ENCODE measurements at places on chromosomes 6 and 20.
A peak's percentile ranks its signal among the peaks of the same experiment; 100 is the strongest.

DNA sequence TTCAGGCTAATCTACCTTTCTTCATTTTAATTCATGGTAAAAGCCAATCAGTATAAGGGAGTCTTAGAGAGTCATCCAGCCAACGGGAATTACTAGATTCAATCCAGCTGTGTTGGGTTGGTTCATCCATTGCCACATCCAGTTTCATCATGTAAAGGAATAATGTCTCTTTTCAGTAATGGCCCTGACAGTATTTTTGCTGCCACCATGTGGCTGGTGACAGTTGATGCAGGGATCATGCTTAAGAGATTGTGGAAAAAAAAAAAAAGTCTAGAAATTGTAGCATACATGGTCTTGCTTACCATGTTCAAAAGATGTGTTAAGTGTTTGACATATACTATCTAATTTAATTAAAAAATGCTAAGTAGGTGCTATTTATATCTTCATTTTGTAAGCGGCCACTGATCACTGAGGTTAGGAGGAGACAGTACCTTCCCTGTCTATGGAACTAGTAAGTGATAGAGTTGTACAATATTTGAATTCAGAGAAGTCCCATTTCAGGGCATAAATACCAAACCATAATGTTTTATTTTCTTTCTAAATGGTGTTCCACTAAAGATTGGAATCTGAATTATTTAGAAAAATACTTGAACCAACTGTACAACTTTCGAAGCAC is 135.9 kb downstream of the KHDRBS2 start:
- DNase-seq: peak; percentile 9

DNA sequence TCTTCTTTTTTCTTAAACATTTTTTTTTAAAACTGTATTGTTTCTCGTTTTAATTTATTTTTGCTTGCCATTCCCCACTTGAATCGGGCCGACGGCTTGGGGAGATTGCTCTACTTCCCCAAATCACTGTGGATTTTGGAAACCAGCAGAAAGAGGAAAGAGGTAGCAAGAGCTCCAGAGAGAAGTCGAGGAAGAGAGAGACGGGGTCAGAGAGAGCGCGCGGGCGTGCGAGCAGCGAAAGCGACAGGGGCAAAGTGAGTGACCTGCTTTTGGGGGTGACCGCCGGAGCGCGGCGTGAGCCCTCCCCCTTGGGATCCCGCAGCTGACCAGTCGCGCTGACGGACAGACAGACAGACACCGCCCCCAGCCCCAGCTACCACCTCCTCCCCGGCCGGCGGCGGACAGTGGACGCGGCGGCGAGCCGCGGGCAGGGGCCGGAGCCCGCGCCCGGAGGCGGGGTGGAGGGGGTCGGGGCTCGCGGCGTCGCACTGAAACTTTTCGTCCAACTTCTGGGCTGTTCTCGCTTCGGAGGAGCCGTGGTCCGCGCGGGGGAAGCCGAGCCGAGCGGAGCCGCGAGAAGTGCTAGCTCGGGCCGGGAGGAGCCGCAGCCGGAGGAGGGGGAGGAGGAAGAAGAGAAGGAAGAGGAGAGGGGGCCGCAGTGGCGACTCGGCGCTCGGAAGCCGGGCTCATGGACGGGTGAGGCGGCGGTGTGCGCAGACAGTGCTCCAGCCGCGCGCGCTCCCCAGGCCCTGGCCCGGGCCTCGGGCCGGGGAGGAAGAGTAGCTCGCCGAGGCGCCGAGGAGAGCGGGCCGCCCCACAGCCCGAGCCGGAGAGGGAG is 580 bp downstream of the VEGFA start:
- peak; percentile 67 for DNase-seq

- no peak for DNase-seq
These were observed 142.3 kb downstream of the TBXT start for GRCh38 chr6:166025149-166025898.

- no peak for DNase-seq
These were observed 1172.2 kb upstream of the CITED2 start for GRCh38 chr6:140546640-140547039.

DNA sequence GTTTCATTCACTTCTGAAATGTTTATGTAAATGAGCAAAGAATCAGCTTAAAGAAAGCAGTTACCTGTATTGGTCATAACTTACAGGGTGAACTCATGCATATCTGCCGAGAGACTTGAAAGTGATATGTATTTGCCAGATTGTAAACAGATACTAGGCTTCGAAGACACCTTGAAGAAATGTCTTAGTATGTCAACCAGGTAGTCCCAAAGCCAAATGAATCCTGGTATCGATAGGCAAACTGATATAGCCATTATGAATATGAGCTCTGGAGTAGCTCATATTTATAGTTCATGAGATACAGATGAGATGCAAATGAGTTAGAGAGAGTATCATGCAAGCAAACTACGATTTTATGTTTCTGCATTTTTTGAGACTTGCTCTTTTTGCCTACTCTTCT is 55.8 kb downstream of the RNF182 start:
- DNase-seq: no peak

DNA sequence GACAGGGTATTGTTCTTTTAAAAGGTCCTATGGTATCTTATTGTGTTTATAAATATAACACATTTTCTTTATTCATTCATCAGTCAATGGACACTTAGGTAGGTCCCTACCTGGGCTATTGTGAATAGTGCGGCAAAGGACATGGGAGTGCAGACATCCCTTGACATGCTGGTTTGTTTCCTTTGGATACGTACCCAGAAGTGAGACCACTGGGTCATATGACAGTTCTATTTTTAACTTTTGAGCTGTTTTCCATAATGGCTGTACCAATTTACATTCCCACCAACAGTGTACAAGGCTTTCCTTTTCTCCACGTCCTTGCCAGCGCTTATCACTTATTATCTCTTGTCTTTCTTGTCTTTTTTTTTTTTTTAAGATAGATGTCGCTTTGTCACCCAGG is 627.5 kb downstream of the PRKN start:
- no peak for DNase-seq

DNA sequence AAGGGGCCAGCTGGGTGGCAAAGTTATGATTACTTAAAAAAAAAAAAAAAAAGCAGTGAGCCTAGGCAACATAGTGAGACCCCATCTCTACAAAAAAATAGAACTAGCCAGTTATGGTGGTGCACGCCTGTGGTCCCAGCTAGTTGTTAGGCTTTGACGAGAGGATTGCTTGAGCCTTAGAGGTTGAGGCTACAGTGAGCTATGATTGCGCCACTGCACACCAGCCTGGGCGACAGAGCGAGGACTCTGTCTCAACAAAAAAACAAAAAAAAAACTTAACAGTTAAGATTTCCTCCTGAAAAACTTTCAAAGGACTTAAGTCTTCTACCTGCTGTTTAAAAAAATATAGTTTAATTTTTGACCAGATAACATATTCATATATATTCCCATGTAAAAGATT is 2.4 kb downstream of the GTSF1L start:
- no peak for DNase-seq

GRCh38 chr6:159713984-159714383 is 13.3 kb upstream of the WTAP start:
- no peak for DNase-seq

GRCh38 chr6:30101444-30102413 is 11.2 kb downstream of the TRIM31 start:
- DNase-seq: no peak

GRCh38 chr6:135170849-135171248 is 10.3 kb upstream of the MYB start:
- no peak for DNase-seq

- no peak for DNase-seq
These were observed 4.8 kb downstream of the FBXO30 start for GRCh38 chr6:145809785-145810184.

DNA sequence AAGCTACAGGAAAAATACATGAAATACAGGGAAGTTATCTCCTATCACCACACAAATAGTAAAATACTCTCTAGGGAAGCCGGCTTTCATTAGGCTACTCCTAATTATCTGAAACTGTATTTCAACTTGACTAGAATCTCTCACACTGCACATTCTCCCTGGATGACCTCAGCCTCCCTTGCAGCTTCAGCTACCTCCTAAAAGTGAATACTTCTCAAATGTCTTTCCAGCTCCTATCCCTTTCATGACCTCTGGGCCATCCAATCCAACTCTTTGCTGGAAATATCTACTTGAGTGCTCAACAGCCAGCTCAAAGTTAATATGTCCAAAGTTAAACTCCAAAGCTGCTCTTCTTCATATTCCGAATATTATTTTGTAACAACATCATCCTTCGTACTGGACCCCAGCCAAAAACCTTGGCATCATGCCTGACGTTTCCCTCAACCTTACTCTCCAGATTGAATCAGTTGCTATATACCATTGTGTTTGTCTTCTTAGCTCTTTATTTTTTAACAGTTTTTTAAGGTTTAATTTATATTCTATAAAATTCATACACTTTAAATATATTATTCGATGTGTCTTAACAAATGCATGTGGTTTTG is 29.4 kb upstream of the KIF6 start:
- DNase-seq: no peak

DNA sequence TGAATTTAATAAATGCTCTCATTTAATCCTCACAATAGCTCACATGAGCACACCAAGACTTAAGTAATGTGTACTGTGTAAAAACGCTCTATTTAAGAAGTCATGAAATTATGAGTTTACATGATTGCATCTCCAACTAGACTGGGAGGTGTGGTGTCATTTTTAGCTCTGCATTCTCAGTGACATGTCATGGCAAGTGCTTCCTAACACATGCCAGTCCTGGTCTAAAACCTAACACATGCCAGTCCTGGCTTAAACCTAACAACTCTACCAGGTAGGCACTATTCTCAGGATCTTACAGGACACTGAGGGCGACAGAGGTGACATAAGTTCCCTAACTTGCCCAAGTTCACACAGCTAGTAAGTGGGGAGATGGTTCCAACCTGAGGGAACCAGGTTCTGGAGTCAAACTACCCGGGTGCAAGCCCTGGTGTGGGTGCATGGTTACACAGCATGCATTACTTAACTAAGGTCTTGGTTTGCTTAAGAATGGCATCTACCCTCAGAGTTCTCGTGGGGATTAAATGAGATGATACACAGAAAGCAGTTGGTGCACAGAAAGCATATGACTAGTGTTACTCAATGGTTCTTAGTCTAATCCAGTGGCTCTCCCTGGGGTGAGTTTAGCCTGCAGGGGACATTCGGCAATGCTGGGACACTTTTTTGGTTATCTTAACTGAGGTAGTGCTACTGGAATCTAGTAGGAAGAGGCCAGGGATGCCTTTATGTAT is 14.7 kb downstream of the CLDN20 start:
- no peak for DNase-seq

DNA sequence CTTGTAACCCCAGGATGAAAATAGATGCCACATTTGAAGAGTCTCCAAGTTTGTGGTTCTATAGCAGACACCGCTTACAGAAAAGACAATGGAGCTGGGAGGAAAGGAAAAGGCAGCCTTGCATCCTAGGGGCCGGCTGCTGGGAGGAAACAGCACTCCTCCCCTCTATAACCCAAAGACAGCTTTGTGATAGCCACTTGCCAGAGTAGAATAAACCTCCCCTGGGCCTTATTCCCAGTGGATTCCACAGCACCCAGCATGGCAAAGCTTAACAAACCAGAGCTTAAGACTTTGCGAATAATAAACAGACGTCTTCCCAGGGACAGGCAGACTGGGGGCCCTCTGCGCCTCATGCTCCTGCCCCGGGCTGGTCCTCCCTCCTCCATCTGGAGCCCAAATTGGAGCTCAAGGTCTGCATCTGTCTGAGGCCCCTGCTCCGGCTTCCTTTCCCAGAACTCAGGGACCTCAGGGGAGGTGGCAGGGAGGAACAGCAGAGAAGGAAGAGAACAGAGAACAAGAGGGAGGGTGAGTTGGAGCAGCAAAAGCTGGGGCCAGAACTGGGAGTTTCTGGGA is 8.8 kb upstream of the TAF8 start:
- DNase-seq: no peak

DNA sequence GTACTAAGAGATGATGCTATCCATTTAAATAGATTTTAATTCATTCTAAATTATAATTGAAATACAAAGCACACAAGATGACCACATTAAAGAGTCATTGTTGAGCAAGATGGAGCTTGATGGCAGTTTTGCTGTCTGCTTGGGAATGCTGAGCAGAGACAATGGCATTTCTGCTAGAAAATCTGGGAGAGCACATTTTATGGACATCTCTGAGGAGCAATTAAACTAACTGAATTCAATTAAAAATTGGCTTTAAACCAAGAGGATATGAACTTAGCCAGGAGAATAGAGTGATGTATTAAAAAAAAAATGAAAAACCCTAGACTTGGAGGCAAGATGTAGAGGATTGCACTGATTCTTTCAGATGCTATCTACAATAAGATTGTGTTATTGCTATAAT is 19.1 kb upstream of the ADGRB3 start:
- DNase-seq: no peak

- no peak for DNase-seq
These were observed 259.4 kb downstream of the EPM2A start for GRCh38 chr6:145475794-145476396.

GRCh38 chr6:35054106-35054742 is 86.9 kb downstream of the TCP11 start:
- no peak for DNase-seq

DNA sequence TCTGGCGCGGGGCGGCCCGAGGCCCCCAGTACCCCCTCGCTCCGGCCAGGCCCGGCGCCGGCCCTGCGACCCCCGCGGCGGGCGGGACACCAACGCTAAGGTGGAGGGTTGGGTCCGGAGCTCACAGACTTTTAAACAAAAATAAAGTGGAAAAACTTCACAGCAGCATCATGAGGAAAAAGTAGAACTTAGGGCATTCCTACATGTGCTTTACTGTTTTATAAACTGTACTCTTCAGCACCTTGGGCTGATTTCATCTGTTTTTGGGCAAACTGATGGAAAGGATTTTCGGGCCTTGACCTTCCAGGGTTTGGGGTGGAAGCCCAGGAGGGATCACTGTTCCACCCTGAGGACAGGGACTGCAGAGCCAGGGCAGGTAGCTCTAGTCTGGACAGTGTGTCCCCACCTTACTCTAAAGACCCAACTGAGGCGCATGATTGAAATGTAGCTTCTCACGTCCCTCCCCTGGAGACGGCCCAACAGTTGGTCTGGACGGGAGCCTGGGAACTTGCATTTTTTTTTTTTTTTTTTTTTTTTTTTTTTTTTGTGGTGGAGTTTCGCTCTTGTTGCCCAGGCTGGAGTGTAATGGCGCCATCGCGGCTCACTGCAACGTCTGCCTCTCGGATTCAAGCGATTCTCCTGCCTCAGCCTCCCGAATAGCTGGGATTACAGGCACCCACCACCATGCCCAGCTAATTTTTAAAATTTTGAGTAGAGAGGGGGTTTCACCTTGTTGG is 740 bp downstream of the NELFCD start:
- DNase-seq: peak; percentile 36

- no peak for DNase-seq
These were observed 18.9 kb upstream of the SLC13A3 start for GRCh38 chr20:46670228-46670584.

DNA sequence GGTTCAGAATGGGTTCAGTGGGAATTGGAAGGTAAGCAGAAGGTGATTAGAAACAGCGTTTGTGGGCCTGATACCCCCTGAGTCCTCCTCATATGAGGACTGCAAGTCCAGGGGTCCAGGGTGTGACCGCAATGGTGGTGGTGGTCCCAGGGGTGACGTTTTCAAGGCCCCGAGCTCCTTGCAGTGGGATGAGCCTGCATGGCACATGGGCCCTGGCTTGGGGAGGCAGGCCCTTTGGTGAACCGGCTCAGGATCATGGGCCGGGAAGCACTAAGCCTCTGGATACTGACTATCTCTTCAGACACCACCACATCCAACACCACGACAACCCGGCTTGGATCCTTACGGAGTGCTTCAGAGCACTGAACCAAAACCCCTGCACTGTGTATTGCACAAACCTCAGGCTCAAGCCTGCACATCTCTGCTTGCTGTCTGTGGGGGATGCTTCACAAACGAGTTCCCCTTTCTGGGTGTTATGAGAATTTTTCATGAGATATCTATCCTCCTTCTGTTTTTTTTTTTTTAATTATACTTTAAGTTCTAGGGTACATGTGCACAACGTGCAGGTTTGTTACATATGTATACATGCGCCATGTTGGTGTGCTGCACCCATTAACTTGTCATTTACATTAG is 67.9 kb downstream of the STK35 start:
- DNase-seq: no peak
